ENCODE measurements at places on chromosomes 1 and 21.
A peak's percentile ranks its signal among the peaks of the same experiment; 100 is the strongest.

DNA sequence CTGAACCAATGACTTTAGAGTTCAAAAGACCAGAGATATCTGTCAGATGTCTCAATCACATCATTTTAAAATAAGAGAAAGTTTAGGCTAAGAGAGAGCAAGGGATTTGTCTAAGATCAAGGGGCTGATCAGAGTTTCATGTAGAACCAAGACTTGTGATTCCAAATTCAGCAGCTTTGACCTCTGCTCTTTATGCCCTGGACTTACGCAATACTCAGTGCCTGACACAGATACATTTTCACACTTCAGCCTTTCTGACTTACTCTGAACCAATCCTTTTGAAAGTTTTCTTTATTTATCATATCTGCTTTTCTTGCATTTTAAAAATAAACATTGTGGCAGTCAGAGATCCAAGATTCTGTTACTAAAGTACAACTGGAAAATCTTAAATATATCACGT, 428.0 kb downstream of the PLPP3 start:
- no peak for DNase-seq

GRCh38 chr1:50264590-50264989, 155.9 kb downstream of the ELAVL4 start:
- DNase-seq: no peak

DNA sequence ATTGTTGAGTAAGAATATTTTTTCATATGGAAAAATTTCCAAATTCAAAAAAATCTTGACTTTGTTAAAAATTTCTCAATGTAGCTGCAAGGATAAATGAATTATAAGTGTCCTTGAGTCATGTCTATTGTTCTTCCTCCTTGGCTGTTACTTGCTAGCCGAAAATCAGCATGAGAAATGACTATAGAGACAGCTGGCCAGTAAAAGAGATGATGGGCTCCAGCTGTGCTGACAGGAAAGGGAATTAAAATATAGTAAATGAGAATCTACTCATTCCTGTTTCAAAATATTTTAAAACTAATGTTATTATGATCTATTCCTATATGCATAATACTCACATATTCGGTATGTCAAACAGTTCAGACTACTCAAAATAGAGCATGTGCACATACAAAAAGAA, 1292.6 kb downstream of the BRINP3 start:
- no peak for DNase-seq

GRCh38 chr1:55131801-55132200, 83.4 kb downstream of the USP24 start:
- no peak for DNase-seq

GRCh38 chr21:29025328-29025713, 853 bp downstream of the USP16 start:
- DNase-seq: no peak

DNA sequence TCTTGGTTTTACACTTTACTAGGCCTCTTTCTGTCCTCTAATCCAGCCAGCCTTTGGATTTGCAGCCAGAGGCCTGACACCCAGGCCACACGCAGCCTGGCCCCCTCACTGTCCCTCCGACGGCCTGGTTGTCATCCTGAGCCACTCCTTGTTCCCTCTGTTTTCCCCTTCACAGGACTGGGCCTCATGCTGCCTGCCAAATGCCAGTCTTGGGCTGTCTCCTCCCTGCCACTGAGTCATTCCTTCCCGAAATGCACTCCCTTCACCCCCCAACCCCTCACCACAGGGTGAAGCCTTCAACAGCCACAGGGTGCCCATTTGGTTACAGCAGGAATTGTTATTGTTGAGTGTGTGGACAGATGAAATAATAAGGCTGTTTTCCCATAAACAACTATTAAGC, 21.3 kb downstream of the ACOT11 start:
- no peak for DNase-seq

DNA sequence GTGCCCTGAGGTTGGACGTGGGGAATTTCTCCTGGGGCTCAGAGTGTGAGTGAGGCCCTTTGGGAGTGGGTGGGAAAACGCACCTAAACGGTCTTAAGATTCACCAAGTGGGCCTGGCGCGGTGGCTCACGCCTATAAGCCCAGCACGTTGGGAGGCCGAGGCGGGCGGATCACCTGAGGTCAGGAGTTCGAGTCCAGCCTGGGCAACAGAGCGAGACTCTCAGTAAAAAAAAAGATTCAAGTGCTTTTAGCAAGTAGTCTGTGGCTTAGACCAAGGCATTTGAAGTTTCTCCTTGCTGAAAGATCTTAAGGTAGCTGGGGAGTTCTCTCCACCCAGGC, 1.4 kb downstream of the RPS8 start:
- DNase-seq: no peak

- DNase-seq: peak; percentile 71
Observed at GRCh38 chr1:183622884-183623785, 12.4 kb downstream of the ARPC5 start.

DNA sequence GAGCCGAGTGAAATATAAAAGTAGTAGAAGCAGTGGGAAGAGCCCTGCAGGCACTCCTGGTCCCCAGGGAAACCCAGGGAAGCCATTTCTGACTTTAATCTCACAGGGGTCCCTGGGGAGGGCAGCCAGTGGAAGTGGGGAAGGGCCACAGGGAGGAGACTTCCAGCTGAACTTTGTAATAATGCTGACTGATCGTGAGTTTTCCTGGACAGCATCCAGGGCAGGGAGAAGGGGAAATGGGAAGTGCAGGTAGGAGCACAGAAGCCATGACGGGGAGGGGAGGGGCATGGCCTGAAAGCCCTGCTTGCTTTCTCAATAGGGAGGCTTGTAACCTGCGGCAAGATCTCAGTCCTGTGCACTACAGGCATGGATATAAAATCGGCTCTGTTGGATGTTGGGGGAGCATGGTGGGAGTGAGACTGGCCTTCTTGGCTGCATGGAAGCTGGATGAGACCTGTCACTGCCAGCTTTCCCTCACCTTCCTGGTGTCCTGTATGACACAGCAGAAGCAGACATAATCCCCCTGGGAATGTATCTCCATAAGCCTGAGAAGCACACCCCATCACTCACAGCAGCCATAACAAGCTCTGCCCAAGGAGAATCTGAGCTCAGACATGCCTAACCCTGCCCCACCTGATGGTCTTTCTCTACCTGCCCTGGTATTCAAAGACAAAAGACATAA, 15.1 kb upstream of the MX1 start:
- DNase-seq: no peak

- DNase-seq: peak; percentile 11
Observed at GRCh38 chr1:86156566-86157455, at the start of gene COL24A1. TSS of gene COL24A1 (minus strand) at chr1:86156772. CDS start at chr1:86156396, 376 bp downstream.

- no peak for DNase-seq
Observed at GRCh38 chr1:79293611-79294010, 287.1 kb upstream of the ADGRL4 start.

GRCh38 chr1:97913506-97914139, 7.2 kb downstream of the DPYD start:
- DNase-seq: no peak

DNA sequence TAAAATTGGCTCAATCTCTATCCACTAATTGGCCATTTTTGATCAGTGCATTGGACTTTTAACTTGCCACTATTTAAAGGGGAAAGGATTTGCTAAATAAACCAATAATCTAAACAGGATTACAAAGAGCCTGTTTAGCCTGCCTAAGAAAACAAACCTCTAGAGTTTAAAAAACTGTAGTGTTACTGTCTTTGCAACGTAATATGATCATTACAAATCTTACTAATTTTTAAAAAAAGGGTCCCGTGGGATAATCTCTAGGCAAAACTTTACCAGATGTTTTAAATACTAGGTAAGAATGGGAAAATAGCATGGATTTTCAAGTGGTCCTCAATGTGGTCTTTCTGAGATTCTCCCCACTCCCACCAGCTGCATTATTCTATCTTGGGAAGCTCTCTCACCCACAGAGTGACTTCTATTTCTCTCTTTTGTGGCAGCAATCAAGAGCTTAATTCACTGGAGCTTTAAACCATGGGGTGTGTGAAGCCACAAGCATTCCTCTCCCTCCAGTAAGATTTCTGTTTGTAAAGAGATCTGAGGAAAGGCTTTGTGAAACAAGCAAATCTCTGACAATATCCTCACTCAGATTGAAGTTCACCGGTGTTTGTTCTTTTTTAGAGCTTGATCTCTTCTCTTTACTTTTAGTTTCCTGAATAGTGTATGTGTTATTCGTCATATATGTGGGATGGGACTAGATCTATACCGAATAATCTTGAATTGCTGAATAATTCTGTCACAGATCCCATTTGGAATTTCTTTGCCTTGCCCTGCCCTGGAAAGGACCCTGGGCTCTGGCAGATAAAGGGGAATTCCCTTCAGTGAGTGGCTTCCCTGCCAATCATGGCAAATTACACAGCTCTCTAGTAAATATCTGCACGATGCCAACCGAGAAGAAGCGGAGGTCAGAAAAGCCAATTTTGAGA, 132.2 kb downstream of the TLR5 start:
- no peak for DNase-seq

All from HL-60 (cell line).